ENCODE measurements at places on chromosomes 2 and 18.
A peak's percentile ranks its signal among the peaks of the same experiment; 100 is the strongest.

- DNase-seq: peak; percentile 60
These were observed 45.9 kb upstream of the REG3G start for GRCh38 chr2:78979380-78980151.

- no peak for DNase-seq
These were observed 46.0 kb upstream of the MBP start for GRCh38 chr18:77178559-77178958.

DNA sequence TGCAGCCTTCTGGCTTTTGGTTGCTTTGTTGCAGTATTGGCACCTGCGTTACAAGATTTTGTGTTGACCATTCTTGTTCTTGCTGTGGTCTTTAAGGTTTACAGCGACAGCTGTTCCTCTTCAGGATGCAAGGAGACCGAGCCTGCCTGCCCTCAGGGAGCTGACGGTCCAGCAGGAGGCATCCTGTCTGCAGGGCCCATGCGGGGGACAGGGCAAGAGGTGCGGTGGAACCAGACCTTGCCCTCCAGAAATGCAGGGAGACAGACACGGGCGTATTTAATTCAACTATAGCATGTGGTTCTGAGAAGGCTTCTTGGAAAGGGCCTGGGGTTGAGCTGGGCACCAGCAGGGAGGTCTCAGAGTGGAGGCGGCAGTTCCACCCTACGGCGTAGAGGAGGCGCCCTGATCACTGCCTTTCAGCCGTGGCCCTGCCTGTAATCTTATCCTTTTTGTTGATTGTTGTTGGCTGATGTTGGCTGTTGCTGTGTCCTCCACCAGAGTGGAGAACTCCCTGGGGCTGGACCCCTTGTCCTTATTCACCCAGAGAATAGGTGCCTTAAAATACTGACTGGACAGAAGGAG lies 71.7 kb downstream of the HPCAL1 start:
- DNase-seq: no peak

DNA sequence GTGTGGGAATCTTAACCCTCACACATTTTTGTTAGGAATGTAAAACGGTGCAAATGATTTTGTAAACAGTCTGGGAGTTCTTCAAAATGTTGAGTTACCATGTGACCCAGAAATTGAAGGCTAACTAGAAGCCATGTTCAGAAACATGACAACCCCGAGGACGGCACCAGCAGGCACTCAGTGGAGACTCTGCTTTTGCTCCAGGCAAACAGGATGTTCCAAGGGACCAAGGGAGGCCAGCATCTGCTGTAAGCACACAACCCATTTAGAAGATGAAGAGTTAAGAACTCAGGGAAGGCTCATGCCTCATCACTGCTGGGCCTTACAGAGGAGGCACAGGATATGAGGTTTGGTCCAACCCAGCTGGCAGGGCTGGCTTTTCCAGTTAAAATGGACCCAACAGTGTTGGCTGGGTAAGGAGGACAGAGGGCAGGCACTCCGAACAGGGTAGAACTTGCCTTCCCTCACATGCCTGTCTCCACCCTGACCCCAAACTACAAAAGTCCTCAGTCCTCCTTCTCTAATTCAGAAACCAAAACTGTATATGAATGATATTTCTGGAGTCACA lies 23.6 kb downstream of the PARD6G start:
- no peak for DNase-seq

GRCh38 chr2:217107480-217107879 lies 247.6 kb upstream of the TNP1 start:
- DNase-seq: no peak

GRCh38 chr2:109660046-109660860 lies 46.1 kb downstream of the SOWAHC start:
- no peak for DNase-seq

GRCh38 chr2:234818937-234819336 lies 132.9 kb upstream of the SH3BP4 start:
- DNase-seq: no peak

DNA sequence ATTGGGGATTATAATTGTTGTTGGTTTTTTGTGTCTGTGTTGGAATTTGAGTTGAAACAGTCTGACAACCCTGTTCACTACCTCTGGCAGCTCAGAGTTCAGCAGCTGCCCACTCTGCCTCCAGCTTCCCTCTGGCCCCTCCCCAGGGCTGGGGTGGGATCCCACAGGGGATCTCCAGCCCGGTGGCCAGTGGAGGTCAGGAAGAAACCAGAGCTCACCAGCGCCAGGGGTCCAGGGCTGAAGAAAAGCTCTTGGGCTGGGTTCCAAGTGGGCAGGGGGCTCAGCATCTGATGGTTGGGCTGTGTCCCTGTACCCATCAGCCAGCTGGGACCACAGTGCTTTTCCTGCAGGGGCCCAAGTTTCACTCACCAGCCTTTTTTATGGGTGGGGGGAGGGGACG lies 16.5 kb upstream of the NCL start:
- no peak for DNase-seq

DNA sequence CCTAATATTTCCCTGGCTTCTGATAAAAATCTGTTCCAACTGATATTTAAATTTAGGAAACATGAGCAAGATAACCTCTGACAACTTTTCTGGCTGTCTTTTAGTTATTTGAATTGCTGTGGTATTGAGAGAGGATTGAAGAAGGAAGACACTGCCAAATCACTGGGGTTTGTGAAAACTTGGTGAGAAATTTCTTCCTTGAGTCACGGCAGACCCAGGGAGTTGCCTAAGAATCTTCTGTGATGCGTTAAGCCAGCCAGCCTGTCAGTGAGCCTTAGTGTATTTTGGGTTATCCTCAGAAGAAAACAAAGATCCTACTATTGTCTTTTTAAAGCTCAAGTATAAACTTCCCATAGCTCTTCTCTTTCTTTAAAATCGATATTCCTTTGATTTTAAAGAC lies 17.5 kb upstream of the DOK6 start:
- DNase-seq: no peak

GRCh38 chr2:165069151-165069550 lies 113.8 kb upstream of the SLC38A11 start:
- DNase-seq: no peak

GRCh38 chr2:148282201-148282600 lies 261.3 kb downstream of the MBD5 start:
- no peak for DNase-seq

DNA sequence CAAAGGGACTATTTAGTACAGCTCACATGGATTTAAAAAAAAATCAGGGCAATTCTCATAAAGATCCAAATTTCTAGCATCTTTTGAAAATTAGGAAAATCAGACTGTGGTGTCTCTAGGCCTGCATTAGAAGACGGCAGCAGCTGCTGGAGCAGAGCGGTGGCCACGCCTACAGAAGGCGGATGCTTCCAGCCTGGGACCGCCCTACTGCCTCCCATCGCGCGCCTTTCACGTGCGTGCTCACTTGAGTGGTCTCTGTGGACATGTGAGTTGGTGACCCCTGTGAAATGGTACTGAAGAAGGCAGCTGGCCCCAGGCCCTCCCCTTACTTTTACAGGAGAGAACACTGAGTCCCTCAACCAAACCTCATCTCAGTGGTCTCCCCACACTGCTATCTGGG lies 15.2 kb upstream of the ZFP36L2 start:
- no peak for DNase-seq
